ENCODE measurements at places on chromosomes 7 and 10. TPM values are rescaled to one million over a fixed set of nuclear protein-coding genes. Genes with fewer than 3 reads are reported as not detected.

DNA sequence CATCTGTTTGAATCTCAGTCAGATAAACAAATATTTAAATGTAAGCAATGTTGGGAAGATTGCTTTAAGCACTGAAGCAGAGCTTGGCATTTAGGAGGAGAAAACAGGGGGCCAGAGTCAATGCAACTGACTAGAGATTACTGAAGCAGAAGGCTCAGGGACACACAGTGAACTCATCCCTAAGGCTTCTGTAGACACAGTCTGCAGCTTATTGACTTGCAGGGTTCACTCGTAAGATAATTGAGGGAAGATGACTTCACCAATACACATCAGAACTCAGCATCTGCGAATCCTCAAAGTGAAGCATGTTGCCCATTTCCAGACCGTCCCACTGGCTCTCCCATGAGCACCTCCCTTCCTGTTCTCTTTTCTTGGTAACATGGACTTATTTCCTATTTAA, 363.4 kb upstream of the PFKP start:
- H3K36me3 ChIP-seq: no peaks in the 10 kb centered on the region
- no peaks in the 10 kb centered on the region for H3K27me3 ChIP-seq
- no peak for DNase-seq
- no peak overlapping the region for H3K4me3 ChIP-seq
- no peaks in the 10 kb centered on the region for H3K4me1 ChIP-seq
- no peak overlapping the region for H3K27ac ChIP-seq

OR2A7 gene
- 1.5 TPM for total RNA-seq

PALD1 gene
- 10.7 TPM for total RNA-seq

MET gene
- total RNA-seq: 16.8 TPM

DNA sequence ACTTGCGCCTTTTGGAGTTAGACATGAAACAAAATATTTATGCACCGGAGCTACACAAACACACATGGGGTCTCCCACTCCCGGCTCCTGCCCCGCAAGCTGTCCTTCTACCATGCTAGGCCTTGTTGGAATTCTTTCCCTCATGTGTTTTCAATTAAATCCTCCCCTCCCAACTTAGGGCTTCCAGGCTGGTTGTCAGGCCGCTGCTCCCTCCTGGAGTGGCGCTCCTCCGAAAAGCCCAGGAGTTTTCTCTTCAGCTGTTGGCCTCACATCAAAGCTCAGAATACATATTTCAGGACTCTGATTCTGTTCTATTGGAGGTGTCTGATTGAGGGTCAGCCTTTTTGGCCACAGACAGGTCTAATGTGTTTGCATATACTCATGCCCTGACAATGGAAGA, 113.3 kb downstream of the FANK1 start:
- H3K27ac ChIP-seq: no peak overlapping the region
- H3K27me3 ChIP-seq: no peaks in the 10 kb centered on the region
- no peaks in the 10 kb centered on the region for H3K4me1 ChIP-seq
- no peak overlapping the region for H3K4me3 ChIP-seq
- no peak for DNase-seq
- peaks cover 3% of the 10 kb centered on the region for H3K36me3 ChIP-seq

DNA sequence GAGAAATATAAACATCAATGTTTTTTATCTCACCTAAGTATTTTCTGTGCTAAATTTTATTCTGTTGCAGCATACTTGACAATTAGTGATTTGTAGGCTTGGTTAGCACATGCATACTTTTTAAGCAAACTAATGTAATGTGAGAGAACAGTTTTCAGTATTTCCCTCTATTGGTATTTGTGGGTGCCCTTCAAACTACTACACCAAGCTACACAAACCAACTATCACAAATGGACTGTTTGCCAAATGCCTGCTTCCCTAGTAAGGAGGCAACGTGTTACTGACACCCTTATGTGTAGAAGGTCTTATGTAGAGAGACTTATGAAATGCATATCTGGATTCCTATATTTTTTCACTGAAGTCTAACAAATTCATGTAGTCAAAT, 98.4 kb upstream of the FZD1 start:
- no peak overlapping the region for H3K27ac ChIP-seq
- DNase-seq: no peak
- peaks cover 1% of the 10 kb centered on the region for H3K27me3 ChIP-seq
- no peaks in the 10 kb centered on the region for H3K36me3 ChIP-seq
- H3K4me1 ChIP-seq: peaks cover 1% of the 10 kb centered on the region

- H3K27ac ChIP-seq: no peak overlapping the region
- no peaks in the 10 kb centered on the region for H3K27me3 ChIP-seq
- H3K36me3 ChIP-seq: no peaks in the 10 kb centered on the region
- DNase-seq: no peak
- no peak overlapping the region for H3K4me3 ChIP-seq
- H3K4me1 ChIP-seq: no peaks in the 10 kb centered on the region
These were observed 198.7 kb downstream of the THSD7A start for GRCh38 chr7:11633310-11633709.

GRCh38 chr10:131885391-131886165, 15.2 kb upstream of the PPP2R2D start:
- no peaks in the 10 kb centered on the region for H3K36me3 ChIP-seq
- no peak overlapping the region for H3K27ac ChIP-seq
- H3K27me3 ChIP-seq: no peaks in the 10 kb centered on the region
- DNase-seq: peak; percentile 93
- no peaks in the 10 kb centered on the region for H3K4me1 ChIP-seq
- H3K4me3 ChIP-seq: no peak overlapping the region

BTBD16 gene
- total RNA-seq: 1.2 TPM

IFIT1B gene
- 0.87 TPM for total RNA-seq

DNA sequence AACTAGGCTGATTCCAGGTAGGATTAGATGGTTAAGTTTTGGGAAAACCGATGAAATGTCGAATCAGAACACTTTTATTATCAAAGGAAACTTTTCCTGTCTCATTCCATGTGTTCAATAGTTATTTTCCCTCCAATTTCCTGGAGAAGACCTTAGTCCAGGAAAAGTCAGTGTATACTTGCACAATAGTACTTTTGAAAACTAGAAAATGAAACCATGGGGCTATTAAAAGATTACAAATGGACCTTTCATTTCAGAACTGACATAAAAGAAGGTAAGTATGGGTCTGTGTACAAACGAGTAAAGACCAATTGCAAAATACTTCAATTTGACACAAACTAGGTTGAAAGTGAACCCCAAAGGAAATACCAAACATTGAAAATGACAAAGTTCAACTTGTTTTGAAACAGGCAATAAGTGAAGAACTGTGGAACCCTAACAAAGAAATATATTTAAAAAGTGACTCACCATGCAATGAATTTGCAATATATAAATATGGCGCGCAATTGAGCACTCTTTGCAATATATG, 2.1 kb downstream of the AVPI1 start:
- peaks cover 3% of the 10 kb centered on the region for H3K4me1 ChIP-seq
- no peak for DNase-seq
- H3K27ac ChIP-seq: no peak overlapping the region
- H3K4me3 ChIP-seq: no peak overlapping the region

- no peaks in the 10 kb centered on the region for H3K36me3 ChIP-seq
- H3K4me3 ChIP-seq: no peak overlapping the region
- H3K4me1 ChIP-seq: no peaks in the 10 kb centered on the region
- H3K27ac ChIP-seq: no peak overlapping the region
- no peak for DNase-seq
These were observed 81.5 kb downstream of the LYZL1 start for GRCh38 chr10:29370097-29371092.

AKR1C4 gene
- not detected for total RNA-seq

DNA sequence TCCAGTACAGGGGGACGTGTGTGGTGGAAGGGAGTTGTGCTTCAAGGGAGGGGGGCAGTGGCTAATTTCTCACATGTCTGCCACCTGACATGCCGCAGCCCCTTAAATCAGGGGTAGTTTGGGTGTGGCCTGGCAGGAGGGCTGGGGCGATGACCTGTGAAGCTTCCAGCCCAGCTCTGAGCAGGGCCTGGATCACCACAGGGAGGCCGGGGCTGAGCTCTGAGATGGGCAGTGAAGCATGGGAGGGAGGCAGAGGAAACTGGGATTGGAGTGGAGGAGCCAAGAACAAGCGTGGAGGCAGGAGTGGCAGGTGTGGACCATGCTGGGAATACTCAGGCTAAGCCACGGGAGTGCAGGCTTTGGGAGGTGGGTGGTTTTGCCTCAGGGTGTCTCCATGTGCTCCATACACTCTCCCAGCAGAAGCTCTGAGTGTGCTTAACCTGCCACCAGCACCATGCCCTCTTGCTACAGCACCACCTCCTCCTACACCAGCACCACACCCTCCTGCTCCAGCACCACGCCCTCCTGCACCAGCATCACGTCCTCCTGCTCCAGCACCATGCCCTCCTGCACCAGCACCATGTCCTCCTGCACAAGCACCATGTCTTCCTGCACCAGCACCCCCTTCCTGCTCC, 99.3 kb upstream of the SHH start:
- DNase-seq: peak; percentile 27
- H3K27me3 ChIP-seq: no peaks in the 10 kb centered on the region
- H3K4me3 ChIP-seq: no peak overlapping the region
- no peaks in the 10 kb centered on the region for H3K4me1 ChIP-seq

EBLN1 gene
- total RNA-seq: not detected

GRCh38 chr10:33323721-33324120, 10.7 kb downstream of the NRP1 start:
- H3K4me1 ChIP-seq: peaks cover 5% of the 10 kb centered on the region
- DNase-seq: no peak
- H3K36me3 ChIP-seq: no peaks in the 10 kb centered on the region
- H3K4me3 ChIP-seq: no peak overlapping the region

GRCh38 chr10:19843487-19843886, 27.3 kb downstream of the PLXDC2 start:
- H3K36me3 ChIP-seq: no peaks in the 10 kb centered on the region
- no peak for DNase-seq
- H3K4me1 ChIP-seq: peaks cover 15% of the 10 kb centered on the region
- no peak overlapping the region for H3K4me3 ChIP-seq
- H3K27me3 ChIP-seq: no peaks in the 10 kb centered on the region

DNA sequence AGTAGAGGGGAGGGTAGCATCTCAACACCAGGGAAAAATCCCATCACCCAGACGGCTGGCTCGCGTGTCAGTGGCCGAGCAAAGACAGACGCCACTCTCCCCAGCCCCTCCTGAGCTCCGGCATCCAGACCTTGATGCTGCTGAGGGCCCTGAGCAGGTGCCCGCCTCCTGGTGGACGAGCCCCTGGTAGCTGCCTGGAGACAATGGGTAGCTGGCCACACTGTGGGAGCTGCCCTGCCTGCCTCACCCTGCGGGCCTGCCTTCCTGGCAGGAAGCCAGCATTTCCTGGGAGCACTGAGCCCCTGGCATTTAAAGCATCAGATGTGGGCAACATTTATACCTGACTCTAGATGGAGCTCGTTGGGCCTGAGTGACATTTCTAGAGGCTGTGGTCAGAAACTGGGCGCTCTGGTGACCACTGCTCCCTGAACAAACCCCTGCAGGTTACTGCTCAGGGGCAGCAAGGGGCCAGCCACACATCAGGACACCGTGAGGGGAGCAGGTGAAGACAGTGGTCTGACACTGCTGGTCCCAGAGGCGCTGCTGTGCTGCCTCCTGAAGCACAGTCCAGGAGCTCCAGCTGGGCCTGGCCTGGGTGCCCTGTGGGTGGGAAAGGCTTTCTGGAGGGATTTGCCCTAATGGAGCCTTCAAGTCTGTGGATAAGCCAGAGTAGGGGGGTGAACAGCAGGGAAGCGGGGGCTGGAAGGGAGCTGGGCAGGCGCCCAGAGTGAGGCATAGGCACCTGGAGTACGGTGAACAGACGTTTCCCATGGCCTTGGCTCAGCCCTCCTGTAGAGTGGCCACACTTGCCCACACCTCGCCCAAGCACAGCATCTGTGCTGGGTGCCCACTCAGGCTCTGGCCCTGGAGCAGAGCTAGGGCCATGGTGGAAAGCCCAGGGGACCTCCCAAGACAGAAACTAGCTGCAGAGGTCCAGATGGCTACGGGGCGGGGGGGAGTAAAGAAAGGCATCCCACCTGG, 138.7 kb downstream of the MAPK8 start:
- H3K4me1 ChIP-seq: no peaks in the 10 kb centered on the region
- no peak overlapping the region for H3K4me3 ChIP-seq
- H3K27me3 ChIP-seq: no peaks in the 10 kb centered on the region
- H3K36me3 ChIP-seq: no peaks in the 10 kb centered on the region
- peak; percentile 22 for DNase-seq

DNA sequence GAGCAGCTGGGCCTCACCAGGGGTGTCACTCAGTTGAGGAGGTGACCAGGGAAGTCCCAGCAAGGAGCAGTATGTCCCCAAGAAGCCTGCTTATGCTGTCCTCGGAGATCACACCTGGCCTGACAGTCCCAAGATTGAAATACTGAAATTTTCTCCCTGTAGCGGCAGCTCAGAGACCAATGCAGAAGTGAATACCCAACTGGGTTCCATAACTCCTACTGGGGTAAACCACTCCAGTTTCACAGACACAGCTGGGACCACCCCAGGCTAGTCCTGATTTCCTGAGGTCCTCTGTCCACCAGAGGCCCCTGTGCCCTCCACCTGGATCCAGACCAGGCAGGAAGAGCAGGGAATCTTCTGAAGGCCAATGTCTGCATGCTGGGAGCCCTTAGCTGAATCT, 298.1 kb downstream of the ZEB1 start:
- no peak for DNase-seq
- no peaks in the 10 kb centered on the region for H3K27me3 ChIP-seq
- H3K27ac ChIP-seq: no peak overlapping the region
- no peaks in the 10 kb centered on the region for H3K36me3 ChIP-seq
- H3K4me1 ChIP-seq: no peaks in the 10 kb centered on the region

GFRA1 gene
- 27.1 TPM for total RNA-seq

DNA sequence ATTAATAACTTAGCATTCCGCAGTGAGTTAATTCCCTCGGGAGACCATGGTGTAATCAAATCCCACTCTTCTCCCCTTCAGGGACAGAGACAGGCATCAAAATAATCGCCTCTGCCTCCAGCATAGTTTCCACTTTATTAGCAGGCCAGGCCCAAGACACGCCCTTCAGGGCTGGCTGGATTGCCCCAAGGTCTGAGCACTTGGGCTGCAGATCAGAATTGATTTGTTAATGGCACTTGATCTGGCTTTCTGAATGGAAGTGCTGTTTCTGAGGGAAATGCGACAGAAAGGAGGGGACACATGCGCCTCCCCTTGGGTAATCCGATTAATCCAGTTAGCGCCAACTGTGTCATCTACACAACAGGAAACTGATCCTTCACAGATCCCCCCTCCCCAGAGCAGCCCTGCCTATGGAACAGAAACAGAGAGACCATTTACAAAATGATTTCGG, 15.6 kb downstream of the CHAT start:
- H3K27ac ChIP-seq: no peak overlapping the region
- no peaks in the 10 kb centered on the region for H3K36me3 ChIP-seq
- H3K4me1 ChIP-seq: no peaks in the 10 kb centered on the region
- no peak overlapping the region for H3K4me3 ChIP-seq
- no peaks in the 10 kb centered on the region for H3K27me3 ChIP-seq
- DNase-seq: no peak

NKX2-3 gene
- total RNA-seq: 0.60 TPM

DNA sequence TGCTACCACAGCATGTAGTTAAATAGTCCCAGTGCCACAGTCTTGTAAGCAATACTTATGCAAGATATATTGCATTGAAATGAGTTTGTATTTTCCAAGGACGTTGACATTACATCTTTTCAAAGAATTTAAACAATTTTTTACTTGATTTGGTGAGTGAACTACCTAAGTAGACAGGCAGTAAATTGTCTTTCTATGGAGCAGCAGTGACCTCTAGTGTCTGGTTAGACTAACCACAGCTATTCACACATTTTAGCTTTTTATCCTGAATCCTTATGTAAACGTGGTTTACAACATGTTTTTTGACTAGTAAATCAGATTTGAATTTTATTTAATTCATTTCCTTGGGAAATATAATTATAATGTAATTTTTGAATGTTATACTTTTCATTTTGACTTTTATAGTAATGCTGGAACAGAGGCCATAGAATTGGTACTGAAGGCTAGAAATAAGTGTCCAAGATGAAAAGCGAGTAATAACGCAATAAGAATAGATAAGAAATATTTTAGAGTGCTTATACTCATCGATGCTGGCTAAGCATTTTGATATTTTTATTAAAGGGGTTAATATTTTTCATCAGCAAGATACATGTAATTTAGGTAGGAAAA, 5.6 kb downstream of the LRRTM3 start:
- no peak overlapping the region for H3K27ac ChIP-seq
- H3K36me3 ChIP-seq: no peaks in the 10 kb centered on the region
- no peak overlapping the region for H3K4me3 ChIP-seq

Measured in aorta (tissue), 5 donors.